Tibial nerve (tissue), 4 donors: ENCODE measurements at places on chromosomes 3 and 15. TPM values are rescaled to one million over a fixed set of nuclear protein-coding genes. Genes with fewer than 3 reads are reported as not detected.
A peak's percentile ranks its signal among the peaks of the same experiment; 100 is the strongest.

DNA sequence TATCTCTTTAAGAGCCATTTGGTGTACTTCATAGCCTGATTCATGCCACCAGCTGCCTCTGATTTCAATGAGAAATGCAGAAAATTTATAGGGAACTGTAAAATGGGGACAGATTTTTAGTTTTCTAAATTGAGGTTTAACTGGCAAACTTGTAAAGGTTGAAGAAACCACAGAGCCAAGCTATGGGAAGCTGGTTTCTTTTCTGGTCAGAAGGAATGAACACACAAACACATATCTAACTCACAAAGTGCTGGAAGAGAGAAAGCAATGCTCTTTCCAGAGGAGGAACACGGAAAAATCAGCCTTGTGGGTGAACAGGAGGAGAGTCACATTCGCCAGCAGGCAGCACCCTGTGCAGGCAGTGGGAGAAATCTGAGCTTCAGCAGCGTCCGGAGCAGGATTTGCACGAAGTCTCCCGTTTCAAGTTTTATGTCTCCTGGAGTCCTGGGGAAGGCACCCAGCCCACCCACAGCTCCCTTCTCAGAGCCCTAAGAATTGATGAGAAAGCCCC is 481 bp downstream of the MASP1 start:
- peak overlapping the region; percentile 7 for H3K4me3 ChIP-seq
- no peak for DNase-seq
- H3K27me3 ChIP-seq: no peaks in the 10 kb centered on the region
- H3K36me3 ChIP-seq: no peaks in the 10 kb centered on the region

Gene TRAT1
- total RNA-seq: not detected

Gene PROS1
- 329 TPM for total RNA-seq

DNA sequence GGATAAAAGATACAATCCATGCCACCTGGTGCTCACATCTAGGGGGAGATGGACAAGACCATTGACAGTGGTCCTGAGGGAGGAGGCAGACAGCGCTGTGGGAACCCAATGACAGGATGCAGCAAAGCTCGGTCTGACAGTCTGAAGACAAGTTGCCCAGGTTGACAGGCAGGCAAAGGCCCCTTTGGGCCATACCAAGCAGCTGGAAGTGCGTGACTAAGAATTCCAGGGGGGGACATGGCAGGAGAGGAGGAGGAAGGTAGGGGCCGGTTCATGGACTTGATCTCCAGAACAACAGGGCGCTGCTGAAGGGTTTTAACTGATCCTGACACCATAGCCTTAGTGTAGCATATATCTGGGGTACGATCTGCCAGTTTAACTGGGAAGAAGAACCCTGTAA is 83.4 kb downstream of the RPLP1 start:
- H3K4me3 ChIP-seq: no peak overlapping the region
- H3K36me3 ChIP-seq: no peaks in the 10 kb centered on the region
- DNase-seq: no peak
- H3K4me1 ChIP-seq: peaks cover 21% of the 10 kb centered on the region
- no peaks in the 10 kb centered on the region for H3K27me3 ChIP-seq

Gene DNAJC17
- total RNA-seq: 23.9 TPM

DNA sequence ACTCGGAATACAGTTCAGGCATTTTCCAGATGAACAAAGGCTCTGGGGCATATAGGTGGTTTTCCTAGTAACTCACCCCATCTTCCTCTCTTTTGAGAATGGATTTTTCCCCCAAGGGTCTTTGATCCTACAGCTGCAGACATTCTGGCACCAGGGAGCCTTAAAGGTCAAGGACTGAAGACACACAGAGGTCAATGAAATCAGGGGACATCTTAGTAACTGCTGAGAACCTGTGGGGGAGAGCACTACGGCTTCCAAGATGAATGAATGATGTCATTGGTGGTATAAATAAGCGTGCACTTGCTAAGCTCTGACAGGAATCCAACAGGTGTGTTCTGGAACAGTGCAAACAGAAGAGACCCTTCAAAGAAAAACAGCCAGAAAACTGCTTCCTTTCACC is 36.3 kb downstream of the TMEM212 start:
- no peak overlapping the region for H3K4me3 ChIP-seq
- no peak overlapping the region for H3K27ac ChIP-seq
- no peaks in the 10 kb centered on the region for H3K27me3 ChIP-seq
- peaks cover 30% of the 10 kb centered on the region for H3K4me1 ChIP-seq

DNA sequence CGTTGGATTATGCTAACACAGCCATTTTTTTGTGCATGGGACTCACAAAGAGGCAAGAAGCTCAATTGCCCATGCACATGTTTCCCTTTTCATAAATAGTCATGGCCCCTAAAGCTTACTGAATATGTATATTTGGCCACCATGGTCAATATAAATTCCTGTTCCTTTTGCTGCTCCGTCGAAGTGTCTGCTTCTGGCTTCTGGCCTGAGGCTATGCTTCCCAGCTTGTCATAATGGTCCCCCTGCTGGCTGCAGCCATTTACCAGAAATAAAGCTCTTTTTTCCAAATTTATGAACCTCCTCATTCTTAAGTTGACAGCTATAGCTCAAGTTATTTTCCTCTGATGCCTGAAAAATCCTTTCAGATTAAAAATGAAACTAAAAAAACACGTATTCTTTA is 602.1 kb downstream of the VGLL3 start:
- no peak overlapping the region for H3K27ac ChIP-seq
- H3K27me3 ChIP-seq: no peaks in the 10 kb centered on the region
- no peak overlapping the region for H3K4me3 ChIP-seq
- no peaks in the 10 kb centered on the region for H3K36me3 ChIP-seq
- DNase-seq: no peak

DNA sequence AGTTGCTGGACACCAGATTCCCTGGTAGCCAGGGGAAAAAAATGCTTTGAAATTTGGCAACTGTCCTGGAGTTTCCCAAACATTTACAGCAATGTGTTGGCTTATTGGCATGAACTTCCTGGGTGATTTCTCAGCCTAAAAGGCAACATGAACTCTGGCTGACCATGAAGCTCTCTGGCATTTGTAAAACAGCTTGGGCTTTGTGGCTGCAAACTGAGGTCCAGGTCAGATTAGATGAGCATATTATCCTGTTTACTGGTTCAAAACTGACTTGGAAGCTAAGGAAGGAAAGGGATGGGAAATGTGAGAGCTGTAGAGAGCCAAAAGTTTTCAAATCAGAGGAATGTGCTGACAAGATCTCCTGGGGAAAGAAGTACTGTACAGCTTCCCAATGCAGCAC is 139.0 kb downstream of the P3H2 start:
- no peak overlapping the region for H3K4me3 ChIP-seq
- no peak overlapping the region for H3K27ac ChIP-seq
- H3K27me3 ChIP-seq: no peaks in the 10 kb centered on the region
- peaks cover 8% of the 10 kb centered on the region for H3K4me1 ChIP-seq

Gene SERINC4
- total RNA-seq: not detected

Gene ITIH1
- total RNA-seq: not detected
